PC-3 (cell line): ENCODE measurements at places on chromosomes 4 and X.

DNA sequence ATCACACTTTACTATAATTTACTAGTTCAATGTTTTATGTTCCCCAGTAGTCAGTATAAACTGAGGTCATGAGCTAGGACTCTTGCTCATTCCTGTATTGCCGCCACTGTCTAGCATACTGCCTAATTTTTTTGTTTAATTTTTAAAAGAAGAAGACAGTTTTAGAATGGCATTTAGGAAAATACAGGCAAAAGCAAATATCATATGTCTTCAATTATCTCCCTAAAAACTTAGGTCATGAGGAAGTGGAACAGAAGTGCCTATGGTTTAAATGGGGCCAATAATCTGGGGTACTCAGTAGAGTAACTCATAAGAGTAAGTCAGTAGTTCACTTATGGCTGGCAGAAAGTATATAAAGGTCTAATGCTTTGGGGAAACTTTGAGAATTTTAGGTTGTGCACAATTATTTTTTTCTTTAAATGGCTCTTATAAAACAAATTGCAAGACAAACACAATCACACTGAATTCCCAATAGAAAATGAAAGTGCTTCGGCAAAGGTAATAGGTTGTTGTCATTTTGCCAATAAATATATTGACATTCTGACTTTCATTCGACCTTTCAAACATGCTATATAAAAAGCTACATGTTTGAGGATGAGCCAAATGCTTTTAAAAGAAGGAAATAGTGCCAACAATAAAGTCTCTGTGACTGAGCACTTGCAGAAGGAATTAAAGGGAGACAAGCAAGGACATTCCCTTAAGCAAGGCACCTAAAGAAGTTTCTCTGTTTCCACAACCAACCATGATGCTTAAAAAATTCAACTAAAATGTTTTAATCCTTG lies 390.1 kb downstream of the PDGFC start:
- peak; percentile 25 for DNase-seq

DNA sequence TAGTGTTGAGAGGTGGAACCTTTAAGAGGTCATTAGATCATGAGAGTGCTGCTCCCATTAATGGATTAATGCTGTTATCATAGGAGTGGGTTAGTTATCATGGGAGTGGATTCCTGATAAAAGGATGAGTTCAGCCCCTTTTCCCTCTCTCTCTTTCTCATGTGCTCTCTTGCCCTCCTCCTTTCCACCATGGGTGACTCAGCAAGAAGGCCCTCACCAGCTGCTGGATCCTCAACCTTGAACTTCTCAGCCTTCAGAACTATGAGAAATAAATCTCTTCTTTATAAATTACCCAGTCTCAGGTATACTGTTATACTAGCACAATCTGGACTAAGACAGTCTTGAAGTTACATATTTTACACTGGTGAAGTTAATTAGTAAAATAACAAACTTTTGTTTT lies 10.0 kb upstream of the CDKL5 start:
- DNase-seq: no peak

GRCh38 chrX:55638933-55639332 lies 15.7 kb downstream of the FOXR2 start:
- DNase-seq: no peak

DNA sequence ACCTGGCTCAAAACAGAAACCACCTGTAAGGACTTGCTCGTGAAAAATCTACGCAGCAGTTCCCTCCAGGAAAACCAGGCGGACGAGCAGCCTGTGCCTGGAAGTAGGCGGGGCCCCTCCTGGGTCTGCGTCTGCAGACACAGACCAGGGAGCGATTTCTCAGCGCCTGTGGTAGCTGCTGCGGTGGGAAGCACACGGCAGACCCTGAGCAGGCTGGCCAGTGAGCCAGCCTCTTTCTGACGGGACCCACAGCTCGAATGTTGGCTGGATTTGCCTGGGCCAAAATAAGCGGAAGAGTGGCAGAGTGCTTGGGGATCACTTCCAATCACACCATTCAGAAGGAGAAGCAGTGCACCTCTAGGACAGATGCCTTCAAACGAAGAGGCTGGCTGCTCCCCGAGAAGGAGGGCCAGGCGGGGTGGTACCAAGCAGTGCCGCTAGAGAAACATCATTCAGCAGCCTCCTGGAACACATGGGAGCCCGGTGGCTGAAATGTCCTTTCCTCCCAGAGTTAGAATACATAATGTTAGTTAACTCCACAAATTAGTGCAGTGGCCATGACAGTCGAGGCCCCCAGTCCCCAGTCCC lies 85.9 kb downstream of the GATB start:
- DNase-seq: no peak

DNA sequence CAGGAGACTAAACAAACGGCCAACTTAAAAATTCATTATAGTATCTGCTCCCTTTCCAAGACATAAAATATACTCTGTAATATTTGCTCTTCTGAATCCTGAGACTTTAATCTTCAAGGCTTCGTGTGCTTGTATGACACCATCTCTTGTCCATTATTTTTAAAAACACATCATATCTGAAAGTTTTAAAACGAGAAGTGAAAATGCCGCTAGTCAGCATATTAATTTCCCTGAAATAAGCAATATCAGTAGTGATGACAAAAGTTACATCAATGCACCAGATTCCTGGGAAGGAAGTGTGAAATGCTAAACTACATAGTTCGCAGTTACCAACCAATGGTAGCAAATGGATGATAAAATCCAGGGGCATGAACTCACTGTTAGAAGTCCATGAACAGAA lies 66.8 kb upstream of the EXOC1L start:
- DNase-seq: no peak

GRCh38 chr4:156242390-156242789 lies 288.7 kb upstream of the CTSO start:
- no peak for DNase-seq

DNA sequence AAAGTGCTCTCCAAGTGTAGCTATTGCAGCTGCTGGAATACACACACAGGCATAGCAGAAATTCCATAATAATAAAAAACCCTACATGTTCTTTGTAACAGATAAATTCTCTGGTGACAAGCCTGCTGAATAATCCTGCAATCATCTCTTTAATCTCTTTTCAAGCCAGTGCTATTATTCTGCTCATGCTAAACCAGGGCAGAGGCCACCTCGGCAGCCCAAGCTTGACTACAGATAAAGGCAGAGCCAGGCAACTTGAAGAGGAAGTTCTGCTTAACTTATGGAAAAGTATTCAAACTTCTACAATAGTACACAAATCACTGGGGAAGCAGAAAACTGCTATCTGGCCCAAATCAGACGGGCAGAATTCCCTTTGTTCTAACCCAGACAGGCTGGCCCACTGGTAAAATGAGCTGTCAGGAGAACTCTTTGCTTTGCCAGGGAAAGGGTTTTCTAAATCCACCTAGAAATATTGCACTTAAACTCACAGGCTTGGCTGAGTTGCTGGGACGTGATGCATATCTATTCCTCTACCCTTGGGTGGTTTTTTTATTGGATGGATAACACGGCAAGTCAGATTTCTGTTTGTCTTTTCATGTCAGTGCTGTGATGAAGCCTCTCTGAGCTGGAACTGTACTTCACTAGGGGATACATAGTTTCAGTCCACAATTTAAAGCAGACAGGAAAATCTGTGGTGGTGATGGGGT lies 70.5 kb downstream of the GATB start:
- DNase-seq: peak; percentile 47

- no peak for DNase-seq
These were observed 20.9 kb upstream of the PLAC1 start for GRCh38 chrX:134679221-134679620.

DNA sequence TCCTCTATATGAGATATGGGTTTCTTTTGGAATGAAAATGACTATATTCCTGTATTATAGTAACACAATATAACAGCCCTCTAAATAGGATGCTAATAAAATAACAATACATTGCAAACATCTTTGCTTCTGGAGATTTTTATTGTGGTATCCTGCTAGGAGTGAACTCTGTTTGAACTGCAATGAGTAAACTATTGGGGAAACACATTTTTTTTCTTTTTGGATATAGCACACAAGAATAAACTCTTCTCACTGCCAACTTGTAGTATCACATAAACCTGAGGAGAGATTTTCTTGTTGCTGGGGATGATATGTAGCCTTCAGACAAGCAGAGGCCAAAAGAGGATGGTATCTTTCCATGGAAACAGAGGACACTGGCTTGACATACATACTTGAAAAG lies 238.2 kb downstream of the C4orf33 start:
- DNase-seq: peak; percentile 49
